ENCODE measurements at places on chromosomes 1 and 21.

- DNase-seq: no peak
Measured at GRCh38 chr1:196148367-196148970, 459.8 kb downstream of the KCNT2 start.

DNA sequence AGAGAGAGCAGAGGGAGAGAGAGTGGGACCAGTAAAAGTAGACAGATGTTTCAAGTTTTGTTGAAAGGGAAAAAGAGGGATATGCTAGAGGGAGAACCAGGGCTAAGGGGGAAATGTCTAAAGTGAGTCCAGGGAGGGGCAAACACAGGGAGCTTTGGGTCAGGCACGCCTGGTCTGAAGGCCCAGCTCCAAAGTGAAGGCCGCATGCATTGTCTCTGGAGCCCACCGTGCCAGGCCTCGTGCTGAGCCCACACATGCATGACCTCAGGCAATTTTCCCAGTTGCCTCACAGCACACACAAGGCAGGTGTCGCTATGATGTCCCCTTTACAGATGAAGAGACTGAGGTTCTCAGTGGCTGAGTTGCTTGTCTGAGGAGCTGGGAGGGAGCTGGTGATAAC is 16.0 kb downstream of the KIF17 start:
- no peak for DNase-seq

DNA sequence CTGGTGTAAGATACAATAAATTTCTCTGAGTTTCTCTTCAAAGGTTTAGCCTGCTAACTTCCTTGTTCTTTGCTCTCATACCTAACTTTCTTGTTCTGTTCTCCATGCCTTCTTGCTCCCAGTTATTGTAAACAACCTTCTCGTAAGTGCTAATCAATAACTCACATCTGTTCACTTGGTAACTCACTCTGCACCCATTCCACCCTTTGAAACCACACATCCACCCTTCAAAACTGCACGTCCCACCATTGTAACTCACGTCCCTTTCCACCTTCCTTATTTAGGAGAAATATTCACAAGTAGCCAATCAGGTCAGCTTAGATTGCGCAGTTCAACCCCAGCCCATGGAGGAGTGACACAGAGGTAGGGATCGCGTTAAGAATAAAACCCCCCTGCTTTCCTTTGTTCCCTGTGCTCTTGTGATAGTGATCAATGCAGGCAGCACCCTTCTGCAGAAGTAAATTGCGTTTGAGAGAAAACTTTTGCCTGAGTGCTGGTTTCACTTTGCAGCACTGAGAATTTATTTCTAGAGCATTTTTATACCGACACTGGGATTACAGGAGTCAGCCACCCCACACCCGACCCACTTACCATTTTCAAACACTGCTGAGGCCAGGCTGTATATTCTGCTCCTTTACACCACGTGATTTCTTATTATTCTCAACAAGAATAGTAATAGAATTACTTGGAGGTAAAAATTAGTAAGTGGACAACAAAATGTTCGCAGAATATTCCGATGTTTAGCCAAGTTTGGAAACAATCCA is 789.2 kb upstream of the RGS18 start:
- DNase-seq: no peak

DNA sequence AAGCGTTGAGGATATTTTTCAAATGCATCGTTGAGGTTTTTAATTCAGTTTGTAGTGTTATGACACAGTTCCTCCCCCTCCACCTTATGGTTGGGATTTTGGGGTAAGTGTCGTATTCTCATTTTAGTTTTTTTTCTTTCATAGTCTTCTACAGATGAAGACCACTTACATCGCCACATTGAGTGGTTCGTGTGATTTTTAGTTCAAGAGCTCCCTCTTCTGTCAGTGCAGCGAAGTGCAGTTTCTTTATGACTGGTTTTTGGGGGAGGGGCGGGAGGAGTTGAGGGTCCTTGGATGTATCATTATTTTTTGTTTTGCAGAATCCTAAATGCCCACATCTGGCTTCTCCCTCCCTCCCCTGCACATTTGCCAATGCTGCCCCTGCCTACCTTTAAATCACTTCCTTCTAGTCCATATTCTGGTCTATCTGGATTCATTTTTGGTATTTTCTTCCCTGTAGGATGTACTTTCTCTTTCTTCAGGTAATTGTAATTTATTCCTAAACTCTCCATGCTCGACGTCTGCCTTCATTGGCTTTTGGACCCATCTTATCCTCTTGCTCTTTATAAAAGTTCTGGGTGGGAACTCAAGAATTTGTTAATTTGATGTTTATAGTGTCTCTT is 433.1 kb downstream of the CAMTA1 start:
- no peak for DNase-seq

DNA sequence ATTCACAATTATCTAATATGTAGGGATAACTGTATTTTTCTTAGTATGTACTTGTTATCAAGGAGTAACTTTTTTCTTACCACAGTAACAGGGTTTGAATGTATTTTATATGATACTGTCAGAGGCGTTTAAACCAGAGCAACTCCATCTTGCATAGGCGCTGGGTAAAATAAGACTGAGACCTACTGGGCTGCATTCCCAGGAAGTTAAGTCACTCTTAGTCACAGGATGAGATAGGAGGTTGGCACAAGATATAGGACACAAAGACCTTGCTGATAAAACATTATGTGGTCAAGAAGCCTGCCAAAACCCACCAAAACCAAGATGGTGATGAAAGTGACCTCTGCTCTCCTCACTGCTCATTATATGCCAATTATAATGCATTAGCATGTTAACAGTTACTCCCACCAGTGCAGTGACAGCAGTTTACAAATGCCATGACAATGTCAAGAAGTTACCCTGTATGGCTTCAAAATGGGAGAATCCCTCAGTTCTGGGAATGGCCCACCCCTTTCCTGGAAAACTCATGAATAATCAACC is 64.8 kb downstream of the RPE65 start:
- DNase-seq: no peak

GRCh38 chr1:26693599-26694572 is 1.9 kb upstream of the ARID1A start:
- DNase-seq: no peak

GRCh38 chr1:85157436-85157835 is 43.4 kb downstream of the SYDE2 start:
- no peak for DNase-seq

DNA sequence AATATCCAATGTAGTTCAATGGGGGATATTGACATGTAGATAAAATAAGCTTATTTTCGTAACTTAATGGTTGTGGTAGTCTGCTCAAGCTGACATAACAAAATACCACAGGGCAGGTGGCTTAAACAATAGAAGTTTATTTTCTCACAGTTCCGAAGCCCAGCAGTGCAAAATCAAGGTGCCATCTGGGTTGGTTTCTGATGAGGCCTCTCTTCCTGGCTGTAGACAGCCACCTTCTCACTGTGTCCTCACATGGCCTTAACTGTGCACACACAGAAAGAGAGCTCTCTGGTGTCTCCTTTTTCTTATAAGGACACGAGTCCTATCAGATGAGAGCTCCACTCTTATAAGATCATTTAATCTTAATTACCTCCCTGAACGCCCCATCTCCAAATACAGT is 64.8 kb upstream of the IPO9 start:
- no peak for DNase-seq
